ENCODE measurements at places on chromosomes 12 and 14. TPM values are rescaled to one million over a fixed set of nuclear protein-coding genes. Genes with fewer than 3 reads are reported as not detected.

DNA sequence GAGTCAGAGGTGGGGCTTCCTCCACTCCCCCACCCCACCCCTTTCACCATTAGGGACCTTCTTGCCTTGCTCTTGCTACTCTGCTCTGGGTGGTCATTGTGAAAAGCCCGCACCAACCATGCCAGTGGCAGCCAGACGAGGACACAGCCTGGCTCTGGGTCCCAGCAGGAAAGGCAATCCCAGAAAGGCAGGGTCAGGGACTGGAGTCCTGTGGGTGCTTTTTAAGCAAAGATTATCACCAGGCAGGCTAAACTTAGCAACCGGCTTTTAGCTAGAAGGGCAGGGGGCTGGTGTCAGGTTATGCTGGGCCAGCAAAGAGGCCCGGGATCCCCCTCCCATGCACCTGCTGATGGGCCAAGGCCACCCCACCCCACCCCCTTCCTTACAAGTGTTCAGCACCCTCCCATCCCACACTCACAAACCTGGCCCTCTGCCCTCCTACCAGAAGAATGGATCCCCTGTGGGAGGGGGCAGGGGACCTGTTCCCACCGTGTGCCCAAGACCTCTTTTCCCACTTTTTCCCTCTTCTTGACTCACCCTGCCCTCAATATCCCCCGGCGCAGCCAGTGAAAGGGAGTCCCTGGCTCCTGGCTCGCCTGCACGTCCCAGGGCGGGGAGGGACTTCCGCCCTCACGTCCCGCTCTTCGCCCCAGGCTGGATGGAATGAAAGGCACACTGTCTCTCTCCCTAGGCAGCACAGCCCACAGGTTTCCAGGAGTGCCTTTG is 1.2 kb upstream of the GAPDH start:
- peak; percentile 86 for DNase-seq

DNA sequence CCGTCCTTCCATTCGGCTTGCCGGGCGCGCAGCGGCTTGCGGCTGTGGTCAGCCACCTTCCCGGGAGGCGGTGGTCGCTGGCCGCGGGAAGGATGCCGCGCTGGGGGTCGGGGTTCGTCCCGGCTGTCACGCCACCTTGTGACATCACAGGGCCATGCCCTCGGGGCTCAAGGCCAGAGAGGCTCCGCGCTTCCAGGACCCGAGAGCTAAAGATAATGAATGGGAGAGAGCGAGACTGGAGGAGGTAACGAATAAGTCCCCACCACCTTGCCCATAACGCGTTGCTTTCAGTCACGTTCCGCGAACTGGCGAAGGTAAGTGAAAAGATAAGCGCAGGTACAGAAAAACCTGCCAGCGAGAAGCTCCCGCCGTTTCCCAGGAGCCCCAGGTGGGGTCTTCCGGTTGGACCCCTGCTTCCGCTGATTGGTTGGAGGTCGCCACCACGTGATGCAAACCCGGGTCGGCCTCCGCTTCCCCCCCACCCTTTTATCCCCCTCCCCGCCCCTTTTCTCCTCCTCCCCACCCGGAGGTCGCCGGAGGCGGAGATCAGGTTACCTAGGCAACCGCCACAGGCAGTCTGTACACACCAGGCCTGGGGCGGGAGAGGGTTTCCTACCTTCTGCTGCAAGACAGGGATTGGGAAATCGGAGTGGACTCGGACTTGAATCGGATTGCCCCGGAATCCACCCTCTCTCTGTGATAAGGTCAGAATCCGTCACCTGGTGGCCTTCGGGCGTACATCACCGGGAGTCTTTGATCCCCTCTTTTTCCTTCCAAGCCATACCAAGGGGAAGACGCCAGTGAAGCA is at the start of gene LRRC9:
Gene LRRC9, plus strand, starts transcription at position 575 of the 808 bp plus-strand sequence.
- DNase-seq = peak; percentile 2

- DNase-seq = peak; percentile 44
Measured at GRCh38 chr14:36663404-36664321, 2.0 kb downstream of the PAX9 start.

DNA sequence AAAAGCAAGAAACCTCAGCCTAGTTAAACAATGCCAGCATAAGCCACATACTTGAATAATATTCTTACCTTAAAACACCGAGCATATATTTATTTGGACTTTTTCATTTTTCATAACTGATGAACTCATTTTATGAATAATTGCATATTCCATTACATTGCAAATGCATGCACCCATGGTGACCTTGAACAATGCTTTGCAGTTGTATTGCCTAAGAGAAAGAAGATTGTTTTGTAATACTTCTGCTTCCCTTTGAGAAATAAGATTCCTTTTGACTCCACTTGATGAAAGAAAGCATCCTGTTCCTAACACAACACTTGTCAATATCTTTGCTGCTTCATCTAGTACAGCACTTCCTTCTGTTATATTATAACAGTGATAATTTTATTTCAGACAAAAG is 1182.2 kb downstream of the FLRT2 start:
- no peak for DNase-seq

Gene RAD51AP1
- total RNA-seq = 33.4 TPM

Gene KLRD1
- total RNA-seq = not detected

Measured in MG63 (cell line).